ENCODE measurements at places on chromosomes 2 and 18.
A peak's percentile ranks its signal among the peaks of the same experiment; 100 is the strongest.

- no peak for DNase-seq
- no peaks in the 10 kb centered on the region for H3K36me3 ChIP-seq
- peak overlapping the region; percentile 75 for H3K27ac ChIP-seq
- H3K27me3 ChIP-seq = no peaks in the 10 kb centered on the region
Observed at GRCh38 chr2:37688771-37689468, 17.5 kb upstream of the CDC42EP3 start.

DNA sequence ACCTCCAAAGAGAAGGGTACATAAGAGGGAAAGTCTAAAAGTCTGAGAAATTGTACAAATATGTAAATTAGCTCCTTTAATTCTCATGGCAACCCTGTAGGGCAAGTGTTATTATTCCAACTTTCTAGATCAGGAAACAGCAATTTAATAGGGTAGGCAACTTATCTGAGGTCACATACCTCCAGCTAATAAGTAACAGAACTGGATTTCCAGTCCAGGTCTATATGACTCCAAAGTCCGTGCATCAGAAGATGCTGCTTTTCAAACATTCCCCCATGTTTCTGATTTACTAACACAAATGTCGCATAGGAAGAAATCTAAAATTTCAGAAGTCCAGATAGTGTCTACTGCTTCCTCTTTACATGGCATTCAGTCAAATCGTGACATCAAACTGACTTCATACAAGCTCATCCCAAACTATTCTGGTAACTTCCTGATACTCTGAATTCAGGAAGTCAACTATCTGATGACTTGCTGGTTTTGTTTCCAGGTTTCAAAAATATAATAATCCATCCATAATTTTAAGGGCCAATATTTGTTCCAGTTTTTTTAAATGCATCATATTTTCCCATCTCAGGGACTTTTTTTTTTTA, 419.3 kb upstream of the ACVR2A start:
- H3K27ac ChIP-seq = no peak overlapping the region
- H3K27me3 ChIP-seq = no peaks in the 10 kb centered on the region
- DNase-seq = no peak
- H3K36me3 ChIP-seq = no peaks in the 10 kb centered on the region
- H3K4me1 ChIP-seq = no peaks in the 10 kb centered on the region

- no peak overlapping the region for H3K4me3 ChIP-seq
- no peaks in the 10 kb centered on the region for H3K27me3 ChIP-seq
- no peaks in the 10 kb centered on the region for H3K36me3 ChIP-seq
- DNase-seq = no peak
- no peaks in the 10 kb centered on the region for H3K4me1 ChIP-seq
Observed at GRCh38 chr2:186533717-186534116, 47.7 kb downstream of the ZC3H15 start.

- H3K36me3 ChIP-seq = no peaks in the 10 kb centered on the region
- no peaks in the 10 kb centered on the region for H3K27me3 ChIP-seq
- H3K27ac ChIP-seq = no peak overlapping the region
- H3K4me3 ChIP-seq = no peak overlapping the region
- no peak for DNase-seq
- H3K4me1 ChIP-seq = no peaks in the 10 kb centered on the region
Observed at GRCh38 chr2:197927994-197928393, 123.6 kb downstream of the PLCL1 start.

DNA sequence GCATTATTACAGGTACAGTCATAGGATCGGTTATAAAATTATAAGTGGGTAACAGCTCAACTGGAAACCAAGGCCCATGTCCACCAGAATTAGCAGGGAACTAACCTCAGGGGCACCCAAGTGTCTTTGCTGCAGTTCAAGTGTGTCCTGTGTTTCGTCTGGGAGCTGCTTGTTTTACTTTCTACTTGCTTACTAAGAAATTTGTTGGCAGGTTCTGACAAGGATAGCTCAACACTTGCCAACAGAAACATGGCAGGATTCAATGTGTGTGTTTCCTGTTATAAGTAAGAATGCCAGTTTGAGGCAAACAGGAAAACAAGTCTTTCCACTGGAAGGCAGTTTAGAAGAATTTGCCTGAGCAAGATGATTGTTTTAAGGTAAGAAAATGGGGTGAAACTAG, 104.5 kb downstream of the EPHA4 start:
- H3K27me3 ChIP-seq = no peaks in the 10 kb centered on the region
- H3K36me3 ChIP-seq = no peaks in the 10 kb centered on the region
- H3K4me1 ChIP-seq = peaks cover 3% of the 10 kb centered on the region
- DNase-seq = no peak
- H3K4me3 ChIP-seq = no peak overlapping the region
- no peak overlapping the region for H3K27ac ChIP-seq

GRCh38 chr2:172181840-172182239, 79.1 kb upstream of the DLX2 start:
- no peaks in the 10 kb centered on the region for H3K27me3 ChIP-seq
- DNase-seq = peak; percentile 65
- H3K4me3 ChIP-seq = no peak overlapping the region

DNA sequence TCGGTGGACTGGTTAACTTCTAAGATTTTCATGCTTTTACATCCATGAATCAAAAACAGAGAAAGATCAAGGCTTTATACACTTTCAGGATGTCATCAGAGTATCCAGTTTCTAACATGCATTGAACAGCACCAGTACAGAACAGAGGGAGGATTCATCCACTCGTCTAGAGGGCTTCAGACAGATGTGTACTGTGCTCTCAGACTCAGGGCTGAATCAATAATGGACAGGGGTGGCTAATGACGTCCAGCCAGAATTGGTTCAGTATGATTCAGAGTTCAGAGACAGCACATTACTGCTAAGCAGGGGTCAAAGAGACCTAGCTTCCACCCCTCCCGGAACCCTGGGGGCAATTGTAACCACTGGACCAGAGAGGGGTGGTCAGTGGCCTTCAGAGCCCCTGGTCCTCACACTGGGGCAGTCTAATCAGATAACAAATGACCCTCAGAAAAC, 37.3 kb downstream of the RNU4ATAC start:
- no peak overlapping the region for H3K27ac ChIP-seq
- DNase-seq = no peak
- no peaks in the 10 kb centered on the region for H3K36me3 ChIP-seq

GRCh38 chr18:11177382-11177781, 28.0 kb upstream of the PIEZO2 start:
- no peak overlapping the region for H3K4me3 ChIP-seq
- H3K27me3 ChIP-seq = no peaks in the 10 kb centered on the region
- H3K36me3 ChIP-seq = no peaks in the 10 kb centered on the region
- no peak overlapping the region for H3K27ac ChIP-seq
